Ovary (tissue), 10 donors: ENCODE measurements at places on chromosomes 6 and 20.

- no peak for DNase-seq
Observed at GRCh38 chr20:57936636-57937385, 227.0 kb upstream of the PMEPA1 start.

- no peak for DNase-seq
Observed at GRCh38 chr20:47263080-47263464, 93.4 kb downstream of the ZMYND8 start.

DNA sequence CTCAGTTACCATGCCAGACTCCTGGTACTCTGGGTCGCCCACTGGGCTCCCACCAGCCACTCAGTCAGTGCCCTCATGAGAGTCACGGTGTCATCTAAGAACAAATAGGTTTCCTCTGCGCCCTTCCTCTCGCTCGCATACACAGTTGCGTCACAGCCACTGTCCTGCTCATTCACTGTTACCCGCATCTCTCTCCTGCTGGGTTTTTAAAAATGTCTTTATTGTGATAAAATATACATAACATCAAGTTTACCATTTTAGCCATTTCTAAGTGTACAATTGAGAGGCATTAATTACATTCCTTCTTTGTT, 4.0 kb downstream of the TEAD3 start:
- no peak for DNase-seq

- DNase-seq = no peak
Observed at GRCh38 chr6:15476631-15477380, 186.0 kb downstream of the DTNBP1 start.

DNA sequence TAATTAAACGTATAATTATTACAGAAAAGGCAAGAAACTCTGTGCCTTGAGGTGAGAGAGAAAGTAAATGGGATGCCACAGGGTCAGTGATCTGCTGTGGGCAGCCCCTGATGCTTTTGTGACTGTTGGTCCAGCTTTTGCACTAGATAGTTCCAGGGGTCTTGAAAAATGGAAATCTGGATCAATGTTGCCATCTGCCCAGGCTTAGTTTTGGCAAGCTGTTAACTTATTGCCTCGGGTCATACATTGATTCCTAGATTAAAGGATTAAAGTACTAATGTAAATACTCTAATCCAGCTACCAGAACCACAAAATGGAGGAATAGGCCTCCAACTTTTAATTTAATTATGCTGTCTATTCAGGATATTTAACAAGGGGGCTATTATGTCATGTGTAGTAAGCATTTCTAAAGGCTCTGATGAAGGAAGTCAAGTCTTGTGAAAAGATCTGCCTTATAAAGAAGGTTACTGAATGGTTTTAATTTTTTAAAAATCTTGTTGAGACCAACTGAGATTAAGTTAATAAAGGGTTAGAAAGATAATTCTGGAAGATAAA, 376.0 kb upstream of the HS3ST5 start:
- DNase-seq = no peak

DNA sequence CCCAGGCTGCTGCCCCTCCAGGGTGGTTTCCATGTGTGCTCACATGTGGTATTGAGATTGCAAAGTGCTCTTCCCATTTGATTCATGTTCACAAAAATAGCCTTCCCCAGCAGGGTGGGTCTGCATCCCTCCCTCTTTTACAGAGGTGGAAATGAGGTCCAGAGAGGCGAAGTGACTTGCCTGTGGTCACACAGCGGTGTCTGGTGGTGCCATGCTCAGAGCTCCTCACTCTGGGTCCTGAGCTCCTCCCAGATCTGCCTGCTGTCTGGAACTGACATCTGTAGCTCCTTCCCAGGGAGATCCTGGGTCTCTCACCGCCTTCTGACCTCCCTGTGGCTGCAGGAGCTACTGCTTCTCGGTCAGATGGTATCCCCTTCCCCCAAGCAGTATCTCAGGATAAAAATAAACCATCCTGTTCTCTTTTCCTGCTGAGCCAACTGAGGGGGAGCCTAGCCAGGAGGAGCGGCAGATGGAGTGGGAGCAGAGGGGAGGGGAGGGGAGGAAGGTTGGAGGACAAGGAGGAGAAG, 11.9 kb downstream of the CD40 start:
- DNase-seq = no peak

- DNase-seq = no peak
Observed at GRCh38 chr6:51983564-51983963, 103.8 kb downstream of the PKHD1 start.

DNA sequence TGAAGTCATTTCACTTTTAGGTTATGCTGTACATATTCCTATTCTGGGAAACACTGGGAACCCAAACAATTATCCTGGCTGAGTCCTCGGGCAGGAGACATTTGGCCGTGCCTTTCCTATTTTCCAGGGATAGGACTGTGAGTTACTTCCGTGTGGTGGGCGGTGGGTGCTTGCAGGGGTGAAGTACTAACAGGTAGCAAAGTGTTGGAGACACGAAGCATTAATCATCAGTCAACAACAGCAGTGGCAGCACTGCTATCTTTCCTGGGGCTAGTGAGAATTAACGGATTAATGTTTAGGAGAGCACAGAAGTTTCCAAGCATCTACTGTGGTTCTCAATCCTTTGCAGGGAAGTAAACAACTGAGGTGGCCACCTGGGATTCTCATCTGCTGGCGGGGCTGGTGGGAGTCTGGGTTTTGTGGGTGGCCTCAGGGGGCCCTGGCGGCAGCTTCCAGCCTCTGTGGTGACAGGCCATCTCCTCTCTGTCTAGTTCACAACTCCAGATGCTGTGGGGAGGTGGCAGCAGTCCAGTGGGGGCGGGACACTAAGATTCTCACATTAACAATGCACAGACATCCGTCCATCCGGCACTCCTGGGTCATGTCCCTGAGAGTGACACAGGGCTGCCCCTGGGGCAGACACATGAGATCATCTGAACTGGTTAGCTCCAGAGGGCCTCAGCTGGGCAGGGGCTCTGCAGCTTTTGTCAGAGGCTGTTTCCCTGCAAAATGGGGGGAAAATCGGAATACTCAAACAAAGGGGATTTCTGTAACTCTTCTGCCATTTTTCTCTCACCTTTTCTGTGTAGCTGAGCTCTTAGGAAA, 90.9 kb downstream of the GJA10 start:
- DNase-seq = no peak

GRCh38 chr6:161367472-161367871, 93.6 kb upstream of the AGPAT4 start:
- DNase-seq = no peak

GRCh38 chr6:17490724-17491123, 97.3 kb downstream of the CAP2 start:
- DNase-seq = no peak

- DNase-seq = no peak
Observed at GRCh38 chr20:63639093-63639975, 12.4 kb upstream of the GMEB2 start.

DNA sequence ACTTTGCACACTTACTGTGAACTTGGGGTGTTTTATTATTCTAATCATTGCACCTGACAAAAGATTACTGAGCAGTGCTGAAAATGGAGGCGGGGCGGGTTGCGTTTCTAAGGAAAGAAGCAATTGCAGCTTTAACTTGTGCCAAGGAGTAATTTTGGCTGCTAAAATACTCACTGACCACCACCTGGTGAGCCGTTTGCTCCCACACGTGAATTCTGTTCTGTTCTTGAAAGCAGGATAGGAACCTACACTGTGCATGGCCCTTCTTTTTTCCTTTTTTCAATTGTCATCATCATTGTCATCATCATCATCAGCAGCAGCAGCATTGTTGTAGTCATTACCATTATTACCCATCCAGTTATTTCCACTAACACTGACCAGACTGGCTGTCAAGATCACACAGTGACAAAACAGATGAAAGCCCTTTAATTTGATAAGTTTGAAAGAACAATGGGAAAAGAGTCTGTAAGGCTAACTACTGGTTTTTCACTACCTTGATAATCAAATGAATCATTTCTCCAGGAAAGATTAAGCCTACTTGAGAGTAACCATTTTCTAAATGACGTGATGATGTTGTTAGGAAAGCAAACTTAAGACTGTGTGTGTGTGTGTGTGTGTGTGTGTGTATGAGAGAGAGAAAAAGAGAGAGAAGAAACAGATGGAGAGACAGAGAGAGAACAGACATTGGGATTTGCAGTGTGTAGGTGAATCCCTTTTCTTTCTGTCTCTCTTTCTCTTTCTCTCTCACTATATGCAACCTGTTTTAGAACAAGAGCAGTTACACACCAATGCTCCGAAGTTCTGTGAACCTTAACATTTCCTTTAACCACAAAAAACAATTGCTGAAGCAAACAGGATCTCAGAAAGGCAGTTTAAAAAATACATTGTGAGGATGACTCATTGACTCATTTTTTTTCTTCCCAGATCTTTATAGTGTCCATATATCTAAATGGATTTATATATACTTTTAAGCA, 3.8 kb downstream of the RIPOR2 start:
- DNase-seq = no peak

- DNase-seq = no peak
Observed at GRCh38 chr6:56450376-56450775, 192.3 kb downstream of the DST start.

- no peak for DNase-seq
Observed at GRCh38 chr6:150058986-150059385, 9.9 kb downstream of the ULBP3 start.
